DMS79 treated with DMSO at 0.1 percent for 48 hours (cell line): ENCODE measurements at places on chromosomes 12 and 14.

GRCh38 chr12:5985471-5985870 lies 40.4 kb upstream of the ANO2 start:
- DNase-seq: no peak

GRCh38 chr14:67584978-67585377 lies 15.1 kb downstream of the PIGH start:
- DNase-seq: no peak

DNA sequence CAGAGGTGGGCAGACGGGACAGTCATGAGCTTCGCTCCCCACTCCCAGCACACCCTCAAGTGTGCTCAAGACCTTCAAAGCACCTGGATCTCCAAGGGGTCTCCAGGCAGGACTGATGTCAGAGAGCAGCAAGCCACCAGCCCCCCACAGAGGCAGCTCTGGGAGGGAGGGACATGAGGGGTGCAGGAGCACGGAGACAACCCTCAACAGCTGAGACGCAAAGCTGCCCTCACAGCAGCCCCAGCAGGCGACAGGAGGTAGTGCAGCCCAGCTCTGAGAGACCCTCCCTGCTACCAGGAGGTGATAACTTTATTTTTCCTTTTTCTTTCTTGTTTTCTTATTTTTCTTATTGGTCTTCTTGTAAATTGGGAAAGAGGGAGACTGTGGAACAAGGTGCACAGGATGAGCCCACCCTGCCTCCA lies 17.9 kb downstream of the SIVA1 start:
- no peak for DNase-seq

DNA sequence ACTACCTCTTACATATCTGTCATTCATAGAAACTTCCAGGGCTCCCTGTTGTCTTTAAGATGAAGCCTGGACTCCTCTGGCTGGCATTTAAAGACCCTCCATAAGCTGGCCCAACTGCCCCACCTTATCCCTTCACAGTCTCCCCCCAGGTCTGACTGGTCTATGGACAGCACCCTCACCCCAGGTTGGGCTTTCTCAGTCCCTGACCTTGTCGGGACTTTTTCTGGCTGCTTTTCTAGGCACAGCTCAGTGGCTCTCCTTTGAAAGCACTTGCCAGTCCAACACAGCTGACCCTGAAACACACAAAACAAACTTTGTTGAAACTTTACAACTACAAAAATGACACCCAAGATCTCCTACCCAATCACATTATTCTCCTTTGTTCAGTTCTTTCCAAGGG lies 13.9 kb upstream of the MYH7 start:
- DNase-seq: no peak

DNA sequence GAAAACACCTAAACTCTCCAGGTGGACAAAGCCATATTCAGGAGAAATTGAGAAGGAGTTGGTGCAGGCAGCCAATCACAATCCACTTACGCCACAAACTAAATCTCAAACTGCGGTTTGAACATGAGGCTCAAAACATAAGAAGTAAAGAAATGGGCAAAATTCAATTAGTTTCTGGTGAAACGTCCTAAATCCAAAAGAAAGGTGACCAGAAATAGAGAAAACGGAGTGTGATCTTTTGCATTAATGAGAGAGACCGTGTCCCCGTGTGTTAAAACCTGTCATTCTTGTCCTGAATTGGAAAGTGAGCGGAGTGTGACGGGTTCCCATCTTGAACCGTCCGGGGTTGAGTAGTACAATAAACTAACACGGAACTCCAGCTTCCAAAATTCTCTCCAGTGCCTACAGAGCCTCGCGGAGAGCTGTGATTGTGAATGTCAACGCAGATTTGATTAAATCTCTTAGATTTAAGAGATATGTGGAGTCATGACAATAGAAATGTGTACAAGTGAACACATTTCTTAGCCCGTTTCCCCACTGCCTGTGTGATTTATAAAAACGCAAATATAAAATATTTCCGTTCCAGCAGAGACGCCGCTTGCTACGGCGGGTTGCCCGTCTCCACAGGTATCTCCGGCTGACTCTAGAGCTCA lies 595 bp upstream of the METAP2 start:
- peak; percentile 57 for DNase-seq

DNA sequence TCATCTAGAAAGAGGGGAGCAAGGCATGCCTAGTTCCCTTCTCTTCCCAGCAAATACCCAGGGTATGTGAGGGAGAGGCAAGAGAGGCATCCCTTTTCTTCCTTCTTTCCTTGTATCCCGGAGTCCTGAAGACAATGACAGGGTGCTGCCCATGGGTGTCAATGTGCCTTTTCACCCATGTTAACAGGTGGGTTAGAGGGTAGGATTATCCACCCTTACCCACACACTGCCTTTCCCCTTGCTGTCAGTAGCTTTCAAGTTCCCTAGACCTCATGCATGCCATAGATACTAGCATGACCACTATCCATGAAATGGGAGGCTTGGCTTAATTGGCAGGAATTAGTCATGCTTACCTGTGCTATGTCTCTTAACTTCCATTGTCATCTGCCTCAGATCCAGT lies 36.3 kb upstream of the PCNX1 start:
- DNase-seq: no peak

DNA sequence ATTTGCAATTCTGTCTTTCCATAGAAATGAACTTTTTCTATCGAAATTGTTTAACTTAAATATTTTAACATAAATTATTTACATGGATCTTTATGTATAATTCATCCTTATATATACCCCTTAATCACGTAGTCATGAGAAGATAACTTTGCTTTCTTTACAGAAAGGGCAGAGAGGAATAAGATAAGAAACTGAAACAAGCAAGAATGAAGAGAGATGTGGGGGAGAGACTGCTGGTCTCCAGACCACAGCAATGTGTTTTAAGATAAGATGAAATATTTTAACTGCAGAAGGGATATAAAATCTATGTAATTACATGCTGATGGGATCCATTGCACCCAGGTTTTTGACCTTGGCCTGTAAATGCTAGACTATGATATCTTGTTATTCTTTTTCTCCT lies 34.7 kb upstream of the DNM1L start:
- DNase-seq: no peak

GRCh38 chr14:25113394-25113793 lies 63.4 kb upstream of the STXBP6 start:
- no peak for DNase-seq

DNA sequence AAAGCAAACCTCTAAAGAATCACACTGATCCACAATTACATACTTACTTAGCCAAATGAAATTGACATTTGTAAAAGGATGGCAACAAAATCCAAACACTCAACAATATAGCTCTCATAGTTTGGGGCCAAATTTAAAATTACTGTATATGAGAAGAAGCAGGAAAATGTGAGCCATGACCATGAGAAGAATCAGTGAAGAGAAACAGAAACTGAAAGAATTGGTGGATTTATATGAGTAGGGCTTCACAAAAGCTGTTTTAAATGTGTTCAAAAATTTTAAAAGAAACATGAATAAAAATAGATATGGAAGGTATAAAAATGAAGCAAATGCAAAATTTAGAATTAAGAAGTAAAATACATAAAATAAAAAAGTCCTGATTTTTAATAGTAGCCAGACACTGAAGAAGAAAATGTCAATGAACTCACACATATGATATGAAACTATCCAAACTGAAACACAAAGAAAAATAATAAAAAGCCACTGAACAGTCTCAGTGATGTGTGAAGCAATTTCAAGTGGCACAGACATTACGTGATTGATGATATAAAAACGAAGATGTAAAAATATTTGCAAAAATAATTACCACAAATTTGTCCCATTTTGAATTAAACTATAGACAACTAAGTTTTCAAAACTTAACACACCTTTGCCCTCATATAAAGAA lies 87.9 kb upstream of the MDGA2 start:
- no peak for DNase-seq

DNA sequence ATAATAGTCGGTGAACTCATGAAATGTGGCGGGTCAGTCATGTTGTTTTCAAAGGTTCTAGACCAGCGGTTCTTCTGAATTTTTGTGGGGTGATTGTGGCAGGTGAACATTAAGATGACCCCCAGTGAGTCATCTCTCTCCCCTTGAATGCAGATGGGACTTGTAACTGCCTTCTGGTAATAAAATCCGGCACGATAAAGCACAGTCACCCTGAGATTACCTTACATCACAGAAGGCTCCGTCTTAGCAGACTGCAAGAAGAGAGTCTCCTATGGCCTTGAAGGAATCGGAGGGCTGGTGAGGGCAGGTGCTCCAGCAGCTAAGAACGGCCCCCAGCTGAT lies 189.6 kb downstream of the FOXN3 start:
- DNase-seq: no peak

- DNase-seq: peak; percentile 21
Measured at GRCh38 chr14:102085488-102085887, 1.4 kb downstream of the HSP90AA1 start.

DNA sequence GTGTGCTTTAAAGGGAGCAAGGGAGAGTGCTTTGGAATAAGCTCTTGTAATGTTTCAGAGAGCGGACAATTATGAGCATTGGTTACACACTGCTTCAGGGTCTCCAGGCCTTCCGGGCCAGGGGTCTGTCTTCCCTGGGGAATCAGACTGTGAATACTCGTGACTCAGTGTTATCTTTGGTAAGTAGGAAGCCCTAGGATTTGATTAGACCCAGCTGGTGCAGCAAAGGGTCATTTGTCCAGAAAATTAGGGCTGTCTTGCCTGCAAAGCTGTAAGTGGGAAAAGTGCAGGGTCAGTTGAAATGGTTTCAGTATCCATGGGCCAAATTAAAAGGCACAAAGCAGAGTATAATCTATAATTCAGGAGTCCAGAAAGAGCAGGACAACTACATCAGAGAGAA lies 475.6 kb downstream of the MED13L start:
- no peak for DNase-seq

- DNase-seq: no peak
Measured at GRCh38 chr12:53431187-53431586, 7.5 kb downstream of the AMHR2 start.

DNA sequence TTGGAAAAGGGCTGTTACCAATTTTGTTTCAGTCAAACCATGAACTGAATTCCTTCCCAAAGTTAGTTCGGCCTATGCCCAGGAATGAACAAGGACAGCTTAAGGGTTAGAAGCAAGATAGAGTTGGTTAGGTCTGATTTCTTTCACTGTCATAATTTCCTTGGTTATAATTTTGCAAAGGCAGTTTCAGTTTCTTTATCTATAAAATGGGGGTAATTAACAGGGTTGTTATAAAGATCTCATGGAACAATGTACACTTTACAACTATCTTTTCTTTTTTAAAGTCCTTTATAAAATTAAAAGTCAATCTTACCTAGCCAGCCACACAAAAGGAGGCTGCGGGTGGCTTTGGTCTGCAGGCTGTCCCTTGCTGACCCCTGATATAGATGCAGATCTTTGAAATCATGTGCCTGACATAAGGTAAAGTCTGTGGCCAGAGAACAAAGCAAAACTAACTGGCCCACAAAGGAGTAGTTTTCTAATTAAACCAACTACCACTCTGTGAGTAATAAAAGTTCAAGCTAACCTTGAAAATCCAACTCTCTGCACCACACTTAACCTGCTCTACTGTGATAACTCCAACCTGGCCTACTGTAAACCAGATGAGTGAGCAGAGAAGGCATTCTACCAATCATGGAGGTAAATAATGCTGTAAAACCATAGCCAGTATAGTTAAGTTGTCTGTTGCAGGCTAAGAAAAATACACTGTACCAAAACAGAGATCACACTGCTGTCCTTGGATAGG lies 49.5 kb downstream of the SLC38A1 start:
- no peak for DNase-seq

DNA sequence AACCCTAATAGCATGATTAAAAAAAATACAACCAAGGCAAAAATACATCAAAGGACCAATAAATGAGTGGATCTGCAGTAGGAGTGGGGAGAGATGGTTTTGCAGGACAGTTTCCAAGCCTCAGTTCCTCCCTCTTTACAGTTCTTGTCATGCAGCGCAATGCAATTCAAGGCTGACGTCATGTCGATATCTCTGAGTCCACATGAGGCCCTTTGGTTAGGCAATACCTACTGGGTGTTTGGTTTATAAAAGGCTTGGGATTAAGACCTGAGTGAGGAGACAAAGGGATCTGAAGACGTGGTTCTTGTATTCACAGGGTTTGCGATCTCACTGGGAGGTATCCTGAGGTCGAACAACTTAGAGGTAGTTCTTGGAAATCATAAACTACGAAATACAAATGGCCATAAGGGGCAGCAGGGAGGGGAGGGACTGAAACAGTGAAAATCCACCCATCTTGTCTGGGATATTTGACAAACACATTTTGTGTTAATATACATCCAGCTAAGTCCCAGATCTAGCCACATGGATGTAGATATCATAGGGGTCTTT lies 441.0 kb downstream of the FUT8 start:
- DNase-seq: no peak

GRCh38 chr12:122537021-122537420 lies 10.0 kb downstream of the KNTC1 start:
- DNase-seq: no peak

DNA sequence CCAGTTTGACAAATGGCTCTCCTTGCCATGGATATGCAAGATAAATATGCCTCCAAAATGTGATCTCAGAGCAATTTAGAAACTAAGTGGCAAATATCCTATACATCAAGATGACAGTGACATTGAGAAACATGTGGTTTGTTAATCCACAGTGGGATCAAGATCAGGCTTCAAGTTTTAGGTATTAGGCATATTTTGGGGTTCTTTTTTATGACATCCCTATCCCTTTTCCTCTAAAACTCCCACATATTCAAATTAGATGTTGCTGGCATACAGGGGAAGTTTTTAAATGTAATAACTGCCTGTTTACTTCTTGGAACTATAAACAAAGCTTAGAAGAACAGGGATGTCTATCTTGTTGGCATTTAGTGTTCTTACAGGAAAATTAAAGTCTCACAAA lies 179.4 kb downstream of the CRADD start:
- no peak for DNase-seq

DNA sequence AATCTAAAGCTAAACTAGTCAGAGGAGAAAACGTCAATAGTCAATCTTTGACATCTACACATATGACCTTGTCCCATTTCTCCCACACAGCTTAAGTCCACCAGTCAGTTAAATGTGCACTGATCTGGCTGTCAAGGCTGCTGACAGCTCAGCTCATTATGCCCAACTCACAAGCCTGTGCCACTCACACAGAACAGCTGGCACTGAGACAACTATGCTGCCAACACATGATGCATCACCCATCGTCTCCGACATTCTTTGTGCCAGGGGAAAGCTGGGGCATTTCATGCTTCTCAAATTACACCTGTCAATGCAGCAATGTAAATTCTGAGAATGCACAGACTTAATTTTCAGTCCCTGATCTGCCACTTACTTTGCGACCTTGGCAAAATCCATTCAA lies 25.3 kb downstream of the GNS start:
- no peak for DNase-seq

GRCh38 chr14:73460691-73461127 lies 2.4 kb upstream of the NUMB start:
- DNase-seq: peak; percentile 46

GRCh38 chr14:59337141-59337611 lies 128.0 kb downstream of the GPR135 start:
- no peak for DNase-seq

- peak; percentile 63 for DNase-seq
Measured at GRCh38 chr14:35959835-35960234, 133.7 kb downstream of the BRMS1L start.
